Fibroblast of pulmonary artery (primary cell): ENCODE measurements at places on chromosomes 1 and 21.

DNA sequence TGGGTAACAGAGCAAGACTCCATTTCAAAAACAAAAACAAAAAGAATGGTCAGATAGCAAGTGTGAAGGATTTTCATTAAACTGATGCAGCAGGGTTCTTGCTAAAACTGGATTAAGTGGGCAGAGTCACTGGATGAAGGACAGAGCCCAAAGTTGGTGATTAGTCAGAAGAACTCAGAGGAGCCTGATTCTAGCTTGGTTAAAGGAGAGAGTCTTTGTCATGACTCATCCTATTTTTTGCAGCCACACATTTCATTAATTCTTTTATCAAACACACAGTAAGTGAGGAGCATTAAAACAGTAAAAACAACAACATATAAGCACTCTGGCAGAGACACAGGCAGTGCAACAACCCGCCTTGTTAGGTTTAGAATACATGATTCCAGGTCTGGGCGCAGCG is 56.0 kb upstream of the EDARADD start:
- DNase-seq: no peak

DNA sequence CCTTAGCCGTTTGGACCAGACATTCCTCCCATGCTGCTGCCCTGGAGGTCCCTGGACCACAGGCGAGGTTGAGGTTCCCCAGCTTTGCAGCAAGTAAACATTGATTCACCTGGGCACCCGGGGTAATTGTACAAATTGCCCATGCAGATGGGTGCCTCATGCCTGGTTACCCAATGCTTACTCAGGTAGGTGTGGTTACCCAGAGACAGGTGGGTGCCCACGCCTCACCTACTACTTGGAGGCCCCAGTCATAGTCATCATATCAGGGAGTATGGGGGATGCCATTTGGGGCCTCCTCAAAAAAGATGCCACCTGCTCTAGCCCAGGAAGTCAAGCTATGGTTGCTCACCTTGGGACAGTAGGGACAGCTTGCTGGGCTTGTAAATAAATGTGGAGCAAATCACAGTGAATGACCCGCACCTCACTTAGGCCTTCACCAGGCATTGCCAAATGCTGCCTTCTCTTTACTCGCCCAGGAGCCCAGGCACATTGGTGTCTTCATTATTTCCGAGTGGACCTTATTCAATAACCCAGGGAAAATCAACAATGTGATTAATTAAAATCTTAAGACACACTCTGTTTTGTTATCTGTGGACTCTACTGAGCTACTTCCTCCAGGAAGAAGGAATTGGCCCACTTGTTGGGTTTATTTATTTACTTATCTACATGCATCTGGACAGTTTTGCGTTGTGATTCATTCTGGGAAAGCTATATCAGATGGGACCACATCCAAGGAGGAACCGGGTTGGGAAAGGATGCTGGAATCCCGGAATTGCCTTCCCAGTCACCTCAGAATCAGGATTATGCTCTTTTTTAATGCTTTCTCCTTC is 35.6 kb upstream of the GRHL3 start:
- DNase-seq: peak; percentile 69

GRCh38 chr1:156319664-156320063 is 18.4 kb downstream of the CCT3 start:
- peak; percentile 61 for DNase-seq

DNA sequence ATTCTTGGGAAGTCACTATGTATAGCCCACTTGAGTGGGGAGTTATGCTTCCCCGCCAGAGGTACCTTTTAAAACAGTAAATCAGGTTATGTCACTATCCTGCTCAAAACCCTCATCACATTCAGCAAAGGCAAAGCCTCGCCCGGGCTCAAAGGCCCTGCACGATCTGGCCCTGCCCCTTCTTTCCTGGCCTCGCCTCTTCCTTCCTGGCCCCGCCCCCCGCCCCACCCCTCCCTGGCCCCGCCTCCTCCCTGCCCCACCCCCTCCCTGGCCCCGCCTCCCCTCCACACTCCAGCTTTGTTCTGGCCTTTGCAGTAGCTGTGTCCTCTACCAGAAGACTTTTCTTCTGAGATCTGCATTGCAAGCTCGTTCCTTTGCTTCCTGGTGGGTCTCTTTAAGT is 6.6 kb downstream of the LDLRAD2 start:
- DNase-seq: peak; percentile 41

DNA sequence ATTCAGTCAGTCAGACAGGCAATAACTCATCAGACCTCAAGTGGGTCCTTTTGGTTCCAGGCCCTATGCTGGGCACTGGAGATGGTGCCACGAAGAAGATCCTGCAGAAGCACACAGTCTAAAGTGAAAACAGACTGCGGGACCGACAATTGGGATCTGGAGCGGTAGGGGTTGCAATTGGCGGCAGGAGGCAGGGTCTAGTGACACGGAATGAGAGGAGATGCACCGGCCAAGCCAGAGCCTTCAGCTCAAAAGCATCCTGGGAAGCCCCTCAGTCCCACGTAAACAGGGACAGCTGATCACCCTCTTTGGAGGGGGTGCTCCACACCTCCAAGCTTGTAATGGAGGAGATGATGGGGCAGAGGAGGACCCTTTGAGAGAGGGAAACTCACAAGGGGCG is 56.2 kb downstream of the KLHDC7A start:
- DNase-seq: no peak

GRCh38 chr1:114155706-114156105 is 2.0 kb upstream of the SYT6 start:
- DNase-seq: no peak

GRCh38 chr1:18414321-18414720 is 66.4 kb upstream of the KLHDC7A start:
- no peak for DNase-seq

DNA sequence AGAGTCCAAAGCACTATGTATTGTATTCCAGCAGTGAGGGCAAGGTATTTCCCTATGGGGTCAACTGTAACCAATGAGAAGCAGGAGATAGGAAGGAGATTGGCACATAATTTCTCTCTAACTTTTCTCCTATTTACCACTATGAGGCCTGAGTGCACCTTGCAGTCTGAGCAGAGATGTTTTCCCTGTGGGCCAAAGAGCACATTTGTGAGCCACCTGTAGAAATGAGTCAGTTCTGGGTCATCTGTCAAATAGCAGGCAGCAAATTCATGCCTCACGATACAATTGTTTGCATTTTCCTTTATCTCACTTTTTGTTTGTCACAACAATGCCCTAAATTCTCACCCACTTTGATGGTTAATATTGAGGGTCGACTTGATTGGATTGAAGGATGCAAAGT is 547.2 kb upstream of the NCAM2 start:
- DNase-seq: no peak
